ENCODE measurements at places on chromosomes 1 and 21.

DNA sequence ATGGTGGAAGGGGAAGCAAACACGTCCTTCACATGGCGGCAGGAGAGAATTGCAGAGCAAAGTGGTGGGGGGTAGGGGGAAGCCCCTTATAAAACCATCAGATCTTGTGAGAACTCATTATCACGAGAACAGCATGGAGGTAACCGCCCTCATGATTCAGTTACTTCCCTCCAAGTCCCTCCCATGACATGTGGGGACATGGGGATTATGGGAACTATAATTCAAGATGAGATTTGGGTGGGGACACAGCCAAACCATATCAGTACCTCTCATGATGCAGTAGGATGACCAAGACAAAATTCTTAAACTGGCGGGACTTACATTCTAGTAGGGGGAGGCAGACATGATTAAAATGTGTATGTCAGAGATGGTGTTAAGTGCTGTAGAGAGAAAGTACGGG is 38.8 kb downstream of the WNT4 start:
- no peak for DNase-seq

DNA sequence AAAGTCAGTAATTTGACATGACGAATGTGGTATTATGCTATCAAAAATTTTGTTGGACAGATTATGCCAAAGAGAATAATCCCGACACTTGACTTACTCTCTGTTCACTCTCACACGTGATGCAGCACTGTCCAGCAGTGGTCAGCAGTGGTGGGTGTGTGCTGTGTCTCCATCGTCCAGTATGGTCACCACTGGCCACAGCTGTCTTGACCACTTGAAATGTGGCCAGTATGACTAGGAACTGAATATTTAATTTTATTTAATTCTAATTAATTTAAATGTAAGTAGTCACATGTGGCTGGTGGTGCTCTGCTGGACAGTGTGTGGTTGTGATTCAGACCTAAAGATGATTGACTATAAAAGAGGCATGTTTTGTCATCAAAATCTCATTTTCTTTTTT is 24.0 kb downstream of the URB2 start:
- no peak for DNase-seq

DNA sequence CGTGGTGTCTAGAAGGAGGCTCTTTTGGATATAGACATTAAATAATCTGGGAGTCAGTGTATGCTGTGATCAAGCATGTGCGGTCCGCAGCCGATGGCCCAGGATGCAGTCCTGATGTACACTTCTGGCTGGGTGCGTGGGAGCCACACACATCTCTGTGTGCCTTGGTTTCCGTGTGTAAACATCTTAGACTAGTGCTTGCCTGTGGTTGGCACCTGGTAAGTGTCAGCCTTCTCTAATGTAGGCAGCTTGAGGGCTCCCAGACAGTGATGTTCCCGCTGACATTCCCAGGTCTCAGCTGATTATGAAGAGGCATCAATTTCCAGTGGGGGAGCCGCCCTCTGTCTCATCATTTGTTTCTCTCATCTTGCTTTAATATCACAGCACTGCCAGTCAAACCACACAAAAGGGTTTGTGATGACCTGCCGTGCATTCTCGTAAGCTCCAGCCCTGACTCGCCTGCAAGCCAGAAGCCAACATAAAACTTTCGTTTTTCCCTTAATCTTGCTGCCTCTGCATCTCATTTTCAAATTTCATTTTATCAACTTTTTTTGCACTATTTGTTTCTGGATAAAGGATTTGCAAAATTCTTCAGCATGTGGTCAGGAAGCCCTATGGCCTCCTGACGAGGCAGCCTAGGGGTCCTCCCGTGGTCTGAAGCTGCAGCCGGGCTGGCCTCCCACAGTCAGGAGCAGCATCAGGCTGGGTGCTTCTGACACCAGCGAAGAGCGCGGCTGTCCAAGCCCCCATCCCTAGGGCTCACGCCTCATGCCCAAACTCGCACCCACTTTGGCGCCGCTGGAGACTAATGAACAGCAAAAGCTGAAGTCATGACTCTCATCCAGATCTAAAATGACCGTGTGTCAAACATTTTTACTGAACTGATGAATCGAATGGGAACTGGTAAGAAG is 28.1 kb downstream of the PDE9A start:
- peak; percentile 14 for DNase-seq

- no peak for DNase-seq
These were observed 94.3 kb upstream of the C1orf105 start for GRCh38 chr1:172326136-172326535.

DNA sequence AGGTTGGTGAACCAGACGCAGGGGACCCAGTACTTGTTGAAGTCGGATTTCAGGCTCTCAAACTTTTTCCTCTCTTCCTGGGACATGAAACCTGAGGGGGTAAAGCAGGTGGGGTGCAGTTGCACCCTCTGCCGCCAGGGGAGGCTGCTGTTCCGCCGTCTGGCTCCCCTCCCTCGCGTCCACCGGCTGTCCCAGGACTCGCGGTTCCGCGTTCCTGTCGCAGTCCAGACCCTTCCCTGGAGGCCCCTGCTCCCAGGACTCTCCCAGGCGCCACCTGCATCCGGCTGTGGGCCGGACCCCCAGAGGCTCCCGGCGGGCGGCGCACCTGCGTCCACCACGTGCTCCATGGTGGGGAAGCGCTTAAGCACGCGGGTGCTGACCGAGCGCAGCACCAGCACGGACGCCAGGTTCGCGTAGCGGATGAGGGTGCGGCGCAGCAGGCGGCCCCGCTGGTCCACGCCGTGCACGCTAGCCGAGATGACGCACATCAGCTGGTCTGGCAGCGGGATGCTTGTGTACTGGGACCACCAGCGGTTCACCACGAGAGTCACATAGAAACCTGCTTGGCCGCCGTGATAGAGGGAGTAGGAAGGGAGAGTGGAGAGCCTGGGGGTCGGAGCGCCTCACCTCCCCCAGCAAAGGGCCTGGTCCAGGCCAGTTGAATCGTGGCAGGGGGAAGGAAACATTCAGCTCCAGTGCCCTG is 1.7 kb downstream of the BEST4 start:
- DNase-seq, result peak; percentile 83

- DNase-seq, result no peak
These were observed 20.9 kb upstream of the PDXK start for GRCh38 chr21:43697758-43698643.

DNA sequence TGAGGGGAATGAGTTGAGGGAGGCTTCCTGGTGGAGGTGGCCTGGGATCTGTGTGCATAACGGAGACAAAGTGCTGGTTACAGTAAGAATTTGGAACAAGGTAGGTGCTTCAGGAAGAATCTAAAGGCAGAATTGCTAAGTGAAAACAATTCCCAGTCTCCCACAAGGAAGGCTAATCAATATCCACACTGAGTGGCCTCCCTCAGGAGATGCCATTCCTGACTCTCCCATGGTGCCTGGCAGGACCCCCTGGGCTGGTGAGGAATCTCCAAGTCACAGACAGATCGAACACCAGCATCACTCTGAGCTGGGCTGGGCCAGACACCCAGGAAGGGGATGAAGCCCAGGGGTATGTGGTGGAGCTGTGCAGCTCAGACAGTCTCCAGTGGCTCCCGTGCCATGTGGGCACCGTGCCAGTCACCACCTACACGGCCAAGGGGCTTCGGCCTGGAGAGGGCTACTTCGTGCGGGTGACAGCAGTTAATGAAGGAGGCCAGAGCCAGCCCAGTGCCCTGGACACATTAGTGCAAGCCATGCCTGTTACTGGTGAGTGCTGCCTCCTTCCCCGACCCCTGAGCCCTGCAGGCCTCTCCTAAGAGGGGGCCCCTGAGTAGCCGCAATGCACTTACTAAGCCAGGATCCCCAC is 30.7 kb downstream of the IGFN1 start:
- DNase-seq, result no peak

GRCh38 chr1:6043561-6043960 is 2.1 kb upstream of the KCNAB2 start:
- no peak for DNase-seq

DNA sequence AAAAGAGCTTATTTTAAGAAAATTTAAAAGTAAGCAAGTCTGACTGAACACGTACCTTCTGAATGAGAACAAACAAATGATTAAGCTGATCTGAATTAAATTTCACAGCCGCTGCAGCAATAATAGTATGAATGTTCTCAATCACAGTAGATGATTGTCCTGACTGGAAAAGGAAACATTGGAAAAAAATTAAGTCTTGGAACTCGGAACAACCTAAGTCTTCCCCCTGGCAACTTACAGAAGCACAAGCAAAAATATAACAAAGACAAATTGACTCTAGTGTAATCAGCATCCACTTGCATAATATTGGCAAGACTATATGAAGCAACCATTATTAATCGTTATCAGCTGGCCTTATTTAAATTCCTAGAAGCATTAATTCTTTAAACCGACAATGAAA is 60.5 kb downstream of the USP24 start:
- DNase-seq, result no peak

DNA sequence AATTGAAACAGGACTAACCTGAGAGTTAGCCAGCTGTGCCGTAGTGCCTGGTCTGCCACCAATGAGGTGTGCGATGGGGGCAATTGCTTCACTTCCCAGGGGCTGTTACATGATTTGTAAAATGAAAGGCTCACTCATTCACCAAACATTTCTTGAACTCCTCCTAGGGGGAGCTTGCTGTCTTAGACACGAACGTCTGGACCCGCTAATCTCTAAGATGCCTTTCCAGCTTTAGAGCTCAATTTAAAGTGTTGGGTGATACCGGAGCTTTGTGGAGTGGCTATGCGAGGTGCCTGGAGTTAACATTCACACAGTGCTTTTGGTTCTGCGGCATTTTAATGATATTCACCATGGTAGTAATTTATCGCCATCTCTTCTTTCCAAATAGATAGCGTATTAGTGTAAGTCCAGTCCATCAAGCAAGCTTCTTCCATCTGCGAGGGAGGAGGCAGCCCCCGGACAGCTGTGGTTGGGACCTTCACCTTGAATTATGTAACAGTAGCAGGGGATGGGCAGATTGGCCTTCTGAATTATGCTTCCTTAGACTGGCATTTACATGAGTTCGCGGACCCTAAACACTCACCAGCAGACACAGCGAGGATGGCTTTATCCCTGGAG is 179.9 kb downstream of the ADSS2 start:
- no peak for DNase-seq

DNA sequence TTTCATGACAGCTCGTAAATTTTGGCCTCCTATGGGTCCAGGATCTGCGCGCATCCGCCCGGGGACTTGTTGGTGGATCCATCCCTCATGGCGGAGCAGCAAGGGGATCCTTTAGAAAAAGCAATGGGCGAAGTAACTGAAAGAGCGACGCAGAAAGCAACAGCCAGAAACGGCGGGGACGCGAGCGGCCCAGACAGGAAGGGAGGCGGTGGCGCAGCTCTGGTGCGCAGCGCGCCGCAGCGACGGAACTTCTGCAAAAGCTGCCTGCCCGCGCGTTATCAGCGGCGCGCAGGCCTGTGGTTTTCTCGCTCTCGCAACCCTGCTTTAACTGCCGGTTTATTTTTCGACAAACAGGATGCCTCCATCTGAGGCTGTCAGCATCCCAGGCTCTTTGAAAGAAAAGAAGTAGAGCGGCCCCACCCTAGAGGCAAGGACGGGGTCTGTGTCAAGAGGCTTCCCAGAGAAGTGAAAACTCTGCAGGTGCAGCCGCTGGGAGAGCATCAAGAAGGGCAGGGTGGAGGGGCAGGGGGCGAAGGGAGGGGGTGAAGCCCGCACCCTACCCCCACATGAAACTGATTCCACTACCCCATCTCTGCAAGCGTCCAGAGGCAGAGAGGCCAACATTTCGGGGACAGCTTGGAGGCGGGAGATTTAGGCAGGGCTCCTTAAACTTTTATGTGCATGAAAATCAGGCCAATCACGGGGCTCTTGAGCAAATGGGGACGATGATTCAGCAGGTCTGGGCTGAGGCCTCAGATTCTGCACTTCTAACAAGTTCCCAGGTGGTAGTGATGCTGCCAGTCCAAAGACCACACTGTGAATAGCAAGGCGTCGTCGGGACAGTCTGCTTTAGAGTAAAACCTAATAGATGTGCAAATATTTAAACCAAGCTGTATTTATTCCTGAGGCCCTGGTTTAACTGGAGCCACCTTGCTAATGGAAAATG is 22.2 kb downstream of the RUNX1 start:
- DNase-seq, result peak; percentile 88

- DNase-seq, result no peak
These were observed 281.5 kb downstream of the NEGR1 start for GRCh38 chr1:72000809-72001208.

GRCh38 chr1:55610203-55610602 is 395.0 kb upstream of the USP24 start:
- DNase-seq, result no peak

DNA sequence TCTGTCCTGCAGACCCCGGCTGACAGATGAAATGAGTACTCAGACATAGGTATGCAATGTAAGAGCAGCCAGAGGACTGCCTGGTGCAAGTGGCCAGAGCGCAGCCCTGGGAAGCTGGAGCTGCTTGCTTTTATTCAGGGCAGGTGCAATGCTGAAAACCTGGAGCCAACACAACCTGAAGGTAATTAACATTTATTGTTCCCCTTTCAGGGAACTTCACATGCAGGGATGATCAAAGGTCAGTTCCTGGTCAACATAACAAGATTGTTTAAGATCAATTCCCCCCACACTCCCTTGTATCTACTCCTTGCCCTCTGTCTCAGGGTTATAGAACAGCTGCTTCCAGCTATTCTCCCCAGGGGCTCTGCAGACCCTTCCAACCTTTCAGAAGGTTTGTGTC is 48.7 kb upstream of the PRELP start:
- DNase-seq, result no peak

- no peak for DNase-seq
These were observed 52.1 kb downstream of the EIF2D start for GRCh38 chr1:206560007-206560716.

DNA sequence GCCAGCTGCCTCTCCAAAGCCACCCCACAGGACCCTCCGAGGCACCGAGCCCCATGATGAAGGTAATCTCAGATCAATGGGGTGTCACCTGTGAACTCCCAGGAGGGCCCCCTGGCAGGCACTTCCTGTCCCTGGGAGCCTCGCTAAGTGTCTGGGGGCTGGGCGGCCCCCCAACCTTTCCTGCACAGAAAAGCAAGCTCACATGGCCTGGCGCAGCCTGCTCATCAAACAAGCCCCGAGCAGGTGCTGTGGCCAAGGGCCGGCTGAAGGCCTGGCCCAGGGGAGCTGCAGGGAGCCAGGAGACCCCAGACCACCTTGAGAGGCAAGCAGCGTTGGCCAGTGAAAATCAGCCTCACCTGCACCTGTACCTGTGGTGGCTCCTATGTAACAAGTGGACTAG is 2.9 kb downstream of the RIPK4 start:
- no peak for DNase-seq

DNA sequence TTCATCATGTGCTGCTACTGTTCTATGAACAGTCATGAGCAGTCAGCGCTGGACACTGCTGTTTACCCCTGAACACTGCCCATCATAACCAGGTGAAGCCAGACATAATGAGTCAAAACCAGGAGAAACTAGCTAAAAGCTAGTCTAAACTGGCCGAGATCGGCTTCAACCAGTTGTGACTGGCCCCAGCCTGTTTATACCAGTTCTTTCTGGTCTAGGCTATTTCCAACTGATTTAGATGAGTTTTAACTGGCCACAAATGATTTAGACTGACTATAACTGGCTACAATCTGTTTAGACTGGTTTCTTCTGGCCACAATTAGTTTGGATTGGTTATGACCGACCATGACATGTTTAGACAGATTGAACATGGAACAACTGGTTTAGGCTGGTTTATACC is 348.3 kb upstream of the CAMK1G start:
- no peak for DNase-seq

GRCh38 chr1:47677241-47677940 is 239.5 kb downstream of the FOXD2 start:
- no peak for DNase-seq

GRCh38 chr21:26686278-26686677 is 113.2 kb upstream of the CYYR1 start:
- peak; percentile 33 for DNase-seq

GRCh38 chr1:2049225-2049717 is 940 bp upstream of the PRKCZ start:
- peak; percentile 10 for DNase-seq

- peak; percentile 38 for DNase-seq
These were observed 1.1 kb downstream of the LUZP1 start for GRCh38 chr1:23167353-23168078.

Measured in CD4-positive, alpha-beta T cell treated with Interleukin-12 subunit alpha and Interleukin-12 subunit beta, for 1 hour (primary cell).